IMR-90 (cell line): ENCODE measurements at places on chromosomes 3 and 15. TPM values are rescaled to one million over a fixed set of nuclear protein-coding genes. Genes with fewer than 3 reads are reported as not detected.

Gene LEO1
- polyA plus RNA-seq, result 7.7 and 9.0 TPM in 2 replicates

Gene CCNB2
- polyA plus RNA-seq, result 45.2 and 54.6 TPM in 2 replicates

Gene GRM2
- 0.14 and 0.19 TPM in 2 replicates for polyA plus RNA-seq

Gene CLDN11
- 307 and 318 TPM in 2 replicates for polyA plus RNA-seq

Gene CCDC12
- polyA plus RNA-seq, result 35.1 and 41.7 TPM in 2 replicates

Gene LIPC
- 0.07 and 0.14 TPM in 2 replicates for polyA plus RNA-seq

Gene ZNF148
- polyA plus RNA-seq, result 8.8 and 9.4 TPM in 2 replicates

DNA sequence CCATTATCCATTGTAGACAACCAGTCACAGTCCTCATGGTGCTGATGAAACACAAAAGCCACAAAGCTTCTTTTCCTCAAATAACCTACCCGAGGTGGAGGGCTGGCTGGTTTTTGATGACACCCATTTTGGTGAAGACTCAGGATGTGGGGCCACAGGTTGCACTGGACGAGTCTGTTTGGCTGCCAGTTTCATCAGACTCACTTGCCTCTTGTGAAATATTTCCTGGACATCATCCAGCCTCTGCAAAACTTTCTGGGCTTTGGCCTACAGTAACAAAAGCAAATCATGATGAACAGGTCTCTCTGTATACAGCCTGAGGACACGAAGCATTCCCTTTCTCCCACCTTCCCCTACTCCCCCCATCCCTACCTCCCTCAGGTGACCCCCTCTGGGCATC lies 42.2 kb downstream of the B3GNT5 start:
- DNase-seq, result peak; percentile 91

DNA sequence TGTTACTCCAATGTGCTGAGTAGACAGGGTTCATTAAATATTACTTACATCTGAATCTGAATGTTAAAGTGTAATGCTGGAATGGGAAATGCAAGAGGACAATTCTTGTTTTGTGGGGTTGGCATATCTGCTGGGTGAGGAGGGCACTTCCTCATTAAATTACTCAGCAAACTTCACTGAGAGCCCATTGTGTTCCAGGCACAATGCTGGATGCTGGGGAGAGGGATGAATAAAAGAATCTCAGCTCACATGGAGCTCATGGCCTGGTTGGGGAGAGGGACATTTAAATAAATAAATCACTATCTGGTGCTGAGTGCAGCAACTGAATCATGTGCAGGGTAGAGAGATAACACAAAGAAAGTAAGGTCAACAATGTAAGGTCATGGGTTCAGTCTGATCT lies 199.2 kb upstream of the CFAP20DC start:
- DNase-seq, result no peak

- DNase-seq, result no peak
Observed at GRCh38 chr3:50364573-50365079, 5.3 kb upstream of the TMEM115 start.

GRCh38 chr3:56960234-56960917 lies 100.1 kb upstream of the SPATA12 start:
- no peak for DNase-seq

DNA sequence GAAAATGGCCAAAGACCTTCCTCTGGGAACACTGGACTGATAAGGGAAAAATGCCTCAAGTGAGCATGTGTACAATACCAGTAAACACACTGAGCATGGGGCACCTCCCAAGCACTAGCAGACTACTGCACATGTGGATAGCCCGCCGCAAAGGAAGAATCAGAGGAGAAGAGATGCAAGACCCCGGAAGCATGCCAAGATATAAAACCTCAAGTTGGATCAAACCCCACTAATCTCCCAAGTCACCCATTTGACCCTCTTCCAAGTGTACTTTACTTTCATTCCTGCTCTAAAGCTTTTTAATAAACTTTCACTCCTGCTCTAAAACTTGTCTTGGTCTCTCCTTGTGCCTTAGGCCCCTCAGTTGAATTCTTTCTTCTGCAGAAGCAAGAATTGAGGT lies 121.1 kb upstream of the PLAAT1 start:
- DNase-seq, result no peak

- peak; percentile 56 for DNase-seq
Observed at GRCh38 chr3:185715091-185715490, 109.8 kb downstream of the IGF2BP2 start.

DNA sequence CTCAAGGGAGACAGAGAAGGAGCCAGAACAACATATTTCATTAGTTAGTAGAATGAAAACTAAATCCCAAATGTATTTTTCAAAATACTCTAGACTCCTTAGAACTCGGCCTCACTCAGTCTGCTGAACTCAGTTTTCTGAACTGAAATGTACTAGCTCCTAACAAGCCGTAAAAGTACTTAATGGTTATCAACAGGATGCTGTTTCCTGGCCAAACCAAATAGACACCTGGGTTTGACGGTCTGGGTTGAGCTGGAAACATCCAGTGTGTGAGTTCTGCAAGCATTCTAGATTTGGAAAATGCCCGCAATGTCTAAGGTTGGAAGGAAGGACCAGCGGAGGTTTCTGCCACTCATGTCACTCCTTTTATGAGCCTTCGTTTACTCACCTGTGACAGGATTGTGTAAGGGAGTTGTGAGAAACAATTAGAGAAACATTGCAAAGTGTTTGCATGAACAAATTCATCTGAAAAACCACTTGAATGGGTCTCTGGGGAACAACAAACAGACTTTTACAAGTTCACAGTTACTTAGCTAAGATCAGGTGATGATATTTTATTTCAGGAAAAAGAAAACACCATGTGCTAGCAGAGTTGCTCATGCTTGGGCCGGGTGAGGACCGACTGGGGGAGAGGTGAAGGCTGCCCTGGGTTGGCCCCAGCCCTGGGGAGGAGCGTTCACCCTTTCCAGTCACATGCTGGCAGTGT lies 151.0 kb downstream of the ALDH1A2 start:
- DNase-seq, result no peak

GRCh38 chr3:127137757-127138536 lies 55.0 kb upstream of the PRR23E start:
- DNase-seq, result no peak

GRCh38 chr15:96331144-96331944 lies 844 bp downstream of the NR2F2 start:
- DNase-seq, result no peak

- DNase-seq, result peak; percentile 64
Observed at GRCh38 chr15:95300958-95301357, 1029.5 kb upstream of the NR2F2 start.
